Posterior cingulate gyrus (tissue), 11 donors: ENCODE measurements at places on chromosomes 2 and 18.
A peak's percentile ranks its signal among the peaks of the same experiment; 100 is the strongest.

DNA sequence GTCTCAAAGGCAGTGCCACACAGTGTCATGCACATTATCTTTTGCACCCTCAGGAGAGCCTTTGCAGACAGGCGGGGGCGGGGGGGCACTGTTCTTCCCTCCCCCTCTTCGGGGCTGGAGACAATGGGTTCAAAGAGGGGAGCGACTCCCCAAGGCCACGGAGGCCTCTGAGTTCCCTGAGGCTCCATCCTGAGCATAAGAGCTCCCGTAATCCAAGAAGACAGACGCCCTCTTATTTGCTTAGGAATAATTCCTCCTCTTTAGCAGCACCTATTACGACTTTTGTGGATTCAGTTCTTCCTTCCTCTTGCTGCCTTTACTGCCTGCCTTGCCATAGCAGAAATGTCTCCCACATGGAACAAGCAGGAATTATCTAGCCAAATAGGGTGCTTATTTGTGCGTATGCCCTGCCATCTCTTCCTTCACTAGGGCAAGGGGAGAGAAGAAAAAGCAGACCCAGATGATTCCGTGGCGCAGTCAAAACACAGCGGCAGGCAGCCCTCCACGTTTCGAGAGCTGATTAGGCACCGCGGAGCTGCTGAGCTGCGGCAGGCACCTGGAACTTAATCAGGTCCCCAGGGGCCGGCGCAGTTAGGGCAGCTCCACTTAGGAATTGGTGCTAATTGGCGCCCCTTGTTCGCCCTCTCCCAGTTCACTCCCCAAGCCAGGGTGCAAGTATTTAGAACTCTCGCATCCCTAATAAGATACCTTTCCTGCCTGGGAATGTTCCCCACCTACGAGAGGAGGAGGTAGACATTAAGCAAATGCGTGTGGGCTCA lies 233.4 kb upstream of the MYT1L start:
- no peak for DNase-seq

DNA sequence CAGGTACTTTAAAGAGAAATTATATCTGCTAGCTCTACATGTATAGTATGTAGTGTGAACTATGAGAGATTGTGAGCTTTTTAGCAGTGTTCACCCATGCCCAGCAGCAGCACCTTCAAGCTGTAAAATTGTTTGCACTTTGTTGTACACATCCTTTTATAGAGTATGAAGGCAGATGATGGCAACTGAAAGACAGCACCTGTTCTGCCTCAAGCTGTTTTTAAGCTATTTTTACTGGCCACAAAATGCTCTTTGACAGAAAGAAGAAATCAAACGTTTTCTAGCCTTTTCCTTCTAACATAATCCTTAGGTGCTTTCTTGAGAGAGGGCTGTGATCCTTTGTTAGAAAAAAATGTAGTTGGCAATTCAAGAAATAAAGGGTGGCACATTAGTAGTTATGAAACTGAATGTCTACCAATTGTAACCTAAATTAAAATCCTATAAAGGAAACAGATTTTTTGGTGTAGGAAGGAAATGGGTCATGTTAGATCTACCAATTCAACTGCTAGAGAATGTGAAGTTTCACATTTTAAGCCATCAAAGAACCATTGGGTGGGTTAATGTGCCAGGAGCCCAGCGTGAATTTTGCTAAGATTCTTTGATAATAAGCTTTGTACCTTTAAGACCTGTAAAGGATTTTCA lies 59.5 kb downstream of the R3HDM1 start:
- no peak for DNase-seq

GRCh38 chr2:241903121-241904010 lies 33.8 kb downstream of the RTP5 start:
- DNase-seq, result peak; percentile 73

- no peak for DNase-seq
Measured at GRCh38 chr2:31967790-31968189, 43.0 kb downstream of the MEMO1 start.

- DNase-seq, result no peak
Measured at GRCh38 chr2:85682378-85682777, 11.8 kb upstream of the GNLY start.

GRCh38 chr2:176830362-176830761 lies 382.2 kb upstream of the HNRNPA3 start:
- no peak for DNase-seq

- no peak for DNase-seq
Measured at GRCh38 chr18:13758622-13759021, 32.1 kb downstream of the RNMT start.

GRCh38 chr2:112813280-112813966 lies 23.2 kb downstream of the IL1B start:
- no peak for DNase-seq

DNA sequence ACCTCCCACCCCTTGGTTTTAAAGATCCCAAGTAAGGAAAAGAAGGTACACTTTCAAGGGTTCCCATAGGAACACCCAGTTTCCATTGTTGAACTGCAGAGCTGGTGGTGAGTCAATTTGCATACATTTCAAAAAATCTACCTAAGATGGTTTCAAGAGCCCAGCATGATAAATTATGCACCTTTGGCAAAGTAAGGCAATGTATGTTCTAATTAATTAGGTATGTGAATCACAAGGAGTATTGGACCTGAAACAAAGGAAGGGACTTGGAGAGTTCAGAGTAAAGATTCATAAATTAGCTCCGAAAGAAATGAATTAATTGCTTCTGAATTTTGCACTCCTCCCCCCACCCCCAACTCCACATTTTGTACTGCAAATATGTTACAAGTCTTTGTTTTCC lies 459.7 kb downstream of the LRATD1 start:
- DNase-seq, result no peak

GRCh38 chr2:217105733-217106649 lies 246.1 kb upstream of the TNP1 start:
- DNase-seq, result no peak
